NCI-H524 treated with DMSO at 0.1 percent for 48 hours (cell line): ENCODE measurements at places on chromosomes 4 and X.

- DNase-seq, result no peak
Observed at GRCh38 chr4:108213308-108213707, 44.6 kb upstream of the LEF1 start.

DNA sequence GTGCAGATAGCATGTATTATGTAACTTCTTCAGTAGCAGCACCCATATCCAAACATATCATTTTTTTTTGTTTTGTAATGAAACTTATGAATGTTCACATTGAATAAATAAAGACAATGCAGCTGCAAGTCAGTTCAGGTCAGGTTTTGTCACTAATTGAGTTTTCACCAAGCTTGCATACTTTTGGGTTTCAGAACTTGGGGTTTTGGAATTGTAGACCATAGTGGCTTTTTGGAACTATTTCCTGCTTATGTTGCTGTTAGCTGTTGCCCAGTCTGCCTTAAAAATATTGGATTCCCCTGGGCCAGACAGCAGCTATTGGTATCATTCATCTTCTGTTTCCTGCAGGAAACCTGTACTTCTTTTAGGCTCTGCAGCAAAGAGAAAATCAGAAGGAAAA, 113.4 kb upstream of the LIMCH1 start:
- DNase-seq, result no peak

- no peak for DNase-seq
Observed at GRCh38 chr4:117425636-117426035, 340.3 kb upstream of the TRAM1L1 start.

DNA sequence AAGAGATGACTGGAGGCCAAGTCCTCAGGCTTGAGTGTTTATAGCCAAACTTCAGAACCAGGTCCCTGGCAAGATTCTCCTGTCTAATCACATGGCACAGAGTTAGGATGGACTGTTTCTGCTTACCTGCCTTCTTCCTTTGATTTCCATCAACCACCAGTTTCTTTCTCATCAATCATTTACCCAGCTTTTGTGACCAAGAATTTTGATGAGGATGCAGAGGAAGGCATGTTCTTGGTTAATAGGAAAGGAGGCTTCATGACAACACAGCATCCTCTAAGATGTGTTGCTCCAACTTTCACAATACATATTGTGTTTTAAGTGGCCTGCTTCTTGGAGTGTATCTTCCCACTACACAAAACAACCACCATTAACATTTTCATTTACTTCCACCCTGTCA, 65.3 kb downstream of the NFKB1 start:
- no peak for DNase-seq

GRCh38 chr4:3335982-3336381, 43.2 kb downstream of the RGS12 start:
- DNase-seq, result no peak

DNA sequence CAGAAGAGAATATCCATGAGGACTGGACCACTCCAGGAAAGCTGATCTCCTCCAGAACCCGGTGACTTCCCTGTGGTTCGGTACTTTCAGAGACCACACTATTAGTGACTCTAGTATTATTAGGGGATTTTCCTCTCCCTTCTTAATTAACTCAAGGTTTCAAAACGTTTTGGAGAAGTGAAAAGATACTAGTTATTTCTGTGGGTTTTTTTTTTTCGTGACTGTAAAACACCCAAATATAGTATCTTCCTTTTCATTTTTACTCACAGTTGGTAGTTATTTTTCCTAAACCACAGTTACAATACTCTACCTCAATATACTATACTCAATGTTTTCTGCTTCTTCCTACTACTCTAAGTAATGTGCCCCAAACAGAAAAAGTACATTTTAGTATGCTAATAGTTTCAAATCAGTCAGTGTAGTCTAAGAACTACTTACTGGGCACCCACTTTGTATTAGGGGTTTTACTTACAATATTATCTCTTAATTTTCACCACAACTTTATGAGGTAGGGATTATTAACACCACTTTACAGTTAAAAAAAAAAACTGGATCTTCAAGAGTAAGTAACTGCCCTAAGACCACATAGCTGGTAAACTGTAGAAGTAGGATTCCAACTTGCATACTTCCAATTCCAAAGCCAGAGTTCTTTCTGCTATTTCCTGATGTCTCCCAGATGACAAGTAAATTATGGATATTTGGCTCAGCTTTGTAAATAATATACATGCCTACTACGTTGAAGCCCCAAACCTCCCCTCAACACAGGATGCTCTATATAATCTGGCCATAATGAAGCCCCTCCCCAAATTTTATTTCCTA, 45.0 kb downstream of the SLC9A7 start:
- no peak for DNase-seq

DNA sequence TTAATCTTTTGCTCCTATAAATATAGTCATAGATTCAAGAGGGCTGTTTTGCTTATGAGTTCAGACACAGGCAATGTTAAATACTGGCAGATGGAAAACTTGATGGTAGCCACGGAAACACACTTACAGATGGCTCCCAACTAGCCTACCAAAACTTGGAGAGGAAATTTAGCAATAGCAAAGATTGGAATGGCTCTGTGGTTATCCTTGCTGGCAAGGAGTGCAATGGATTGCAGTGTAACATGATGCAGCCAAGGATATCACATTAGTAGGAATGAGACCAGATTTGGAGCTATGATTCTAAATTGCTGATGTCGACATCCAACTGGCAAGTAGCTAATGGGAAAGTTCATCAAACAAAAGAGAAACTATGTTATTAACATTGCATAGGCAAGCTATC, 791.0 kb upstream of the DIAPH2 start:
- DNase-seq, result no peak

GRCh38 chr4:7766086-7766485, 173.6 kb downstream of the AFAP1 start:
- DNase-seq, result no peak

DNA sequence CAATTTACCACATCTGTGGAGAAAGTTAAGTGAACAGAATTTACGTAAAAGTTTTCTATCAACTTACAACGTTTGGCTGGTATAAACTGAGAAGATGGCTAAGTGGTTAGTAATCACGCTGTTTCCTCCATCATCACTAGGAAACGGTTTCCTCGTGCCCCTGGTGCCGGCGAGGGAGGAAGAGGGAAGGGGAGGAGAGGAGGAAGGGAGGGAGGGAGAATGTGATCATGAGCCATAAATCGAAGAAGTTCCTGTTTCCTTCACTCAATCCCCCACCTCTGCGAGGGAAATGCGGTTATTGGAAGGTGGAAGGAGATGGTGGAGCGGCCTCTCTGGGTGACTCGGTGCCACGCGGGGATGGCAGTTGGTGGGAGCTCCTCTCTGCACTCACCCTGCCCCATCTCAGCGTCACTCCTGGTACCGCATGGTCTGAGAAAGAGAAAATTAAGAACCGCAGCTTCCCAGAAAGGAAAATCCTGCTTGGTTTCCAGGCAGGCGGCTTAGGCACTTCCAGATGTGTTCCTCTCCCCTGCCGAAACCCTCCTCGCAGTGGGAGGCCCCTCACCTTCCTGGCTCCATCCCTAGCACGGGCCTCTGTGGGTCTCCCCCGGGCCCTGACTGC, 216.8 kb downstream of the AFAP1 start:
- DNase-seq, result no peak

- no peak for DNase-seq
Observed at GRCh38 chr4:80268081-80268823, 1.8 kb downstream of the FGF5 start.

DNA sequence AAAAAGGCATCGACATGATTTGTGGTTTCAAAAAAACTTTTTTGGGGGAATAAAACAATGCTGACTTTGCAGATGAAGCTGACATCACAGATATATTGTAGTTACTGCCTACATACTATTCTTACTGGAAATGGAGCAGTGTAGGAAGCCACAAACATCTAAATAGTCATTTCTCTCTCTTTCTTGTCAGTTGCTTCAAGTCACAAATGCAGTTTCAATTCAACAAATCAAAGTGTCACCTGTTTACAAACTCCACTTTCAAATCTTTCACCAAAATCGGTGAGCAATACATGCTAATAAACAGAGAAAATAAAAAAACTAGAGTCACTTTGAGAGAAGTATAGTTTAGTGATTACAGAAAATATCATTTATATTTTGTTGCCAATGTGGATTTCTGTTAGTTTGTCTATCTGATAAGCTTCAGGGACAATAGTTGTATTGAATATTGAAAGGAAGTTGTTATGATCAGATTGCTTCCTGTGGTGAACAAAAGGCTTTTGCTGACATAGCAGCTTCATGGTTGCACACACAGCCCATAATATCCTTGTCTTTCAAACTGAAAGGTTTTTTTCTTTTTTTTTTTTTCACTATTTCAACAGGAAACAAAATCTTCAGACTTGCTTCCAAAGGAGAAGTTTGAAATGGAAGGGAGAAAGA, 49.7 kb upstream of the PTPN13 start:
- no peak for DNase-seq

GRCh38 chr4:182738283-182739047, 178.7 kb downstream of the DCTD start:
- no peak for DNase-seq

- no peak for DNase-seq
Observed at GRCh38 chr4:3437582-3437936, 4.2 kb upstream of the HGFAC start.

GRCh38 chr4:14659286-14659685, 343.0 kb upstream of the CPEB2 start:
- DNase-seq, result no peak

- no peak for DNase-seq
Observed at GRCh38 chrX:70042399-70043371, 7.1 kb downstream of the AWAT2 start.

GRCh38 chrX:47182106-47182700, 11.4 kb upstream of the UBA1 start:
- no peak for DNase-seq

DNA sequence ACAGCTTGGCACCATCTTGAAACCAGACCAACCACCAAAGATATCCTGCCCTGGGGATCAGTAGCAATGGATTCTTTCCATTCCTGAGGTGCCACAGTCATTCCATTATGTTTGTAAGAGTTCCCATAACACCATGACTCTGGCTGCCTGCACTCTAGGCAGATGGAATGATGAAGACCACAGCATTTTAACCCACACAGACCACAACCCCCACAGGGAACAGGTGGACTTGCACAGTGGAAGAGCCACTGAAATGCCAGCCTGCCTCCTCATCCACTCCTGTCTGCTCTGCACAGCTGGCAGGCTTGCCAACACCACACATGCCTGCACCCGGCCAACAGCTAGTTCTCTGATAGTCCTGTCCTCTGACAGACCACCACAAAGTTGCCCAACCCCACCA, 2362.2 kb upstream of the AGA start:
- DNase-seq, result no peak

DNA sequence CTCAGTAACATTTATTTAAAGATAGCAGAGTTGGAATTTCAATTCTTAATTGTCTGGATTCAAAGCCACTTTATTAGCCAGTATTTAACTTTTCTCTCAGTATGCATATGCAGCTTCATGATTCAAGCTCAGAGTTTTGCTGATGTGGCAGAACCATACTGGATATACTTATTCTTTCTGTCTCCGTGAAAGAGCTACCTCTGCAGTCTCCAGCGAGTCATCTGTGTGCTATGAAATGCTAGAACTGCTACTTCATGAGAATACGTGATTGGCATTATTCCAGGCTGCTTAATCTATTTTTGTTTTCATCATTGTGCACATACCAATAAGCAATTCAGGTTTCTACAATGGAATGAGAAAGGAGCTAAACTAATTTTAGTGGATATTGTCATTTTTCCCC, 743.7 kb downstream of the C4orf33 start:
- DNase-seq, result no peak

- no peak for DNase-seq
Observed at GRCh38 chr4:105858466-105859040, 36.7 kb upstream of the NPNT start.

DNA sequence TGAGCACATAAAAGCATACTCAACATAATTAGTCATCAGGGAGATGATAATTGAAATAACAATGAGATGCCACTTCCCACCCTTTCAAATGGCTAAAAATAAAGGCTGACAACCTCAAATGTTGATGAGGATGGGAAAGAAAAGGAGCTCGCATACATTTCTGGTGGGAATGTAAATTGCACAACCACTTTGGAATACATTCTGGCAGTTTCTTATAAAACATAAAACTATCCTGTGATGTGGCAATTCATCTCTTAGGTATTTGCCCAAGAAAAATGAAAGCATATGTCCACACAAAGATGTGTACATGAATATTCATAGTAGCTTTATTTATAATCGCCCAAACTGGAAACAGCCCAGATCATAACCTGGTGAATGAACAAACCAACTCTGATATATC, 687 bp upstream of the ZNF275 start:
- no peak for DNase-seq

DNA sequence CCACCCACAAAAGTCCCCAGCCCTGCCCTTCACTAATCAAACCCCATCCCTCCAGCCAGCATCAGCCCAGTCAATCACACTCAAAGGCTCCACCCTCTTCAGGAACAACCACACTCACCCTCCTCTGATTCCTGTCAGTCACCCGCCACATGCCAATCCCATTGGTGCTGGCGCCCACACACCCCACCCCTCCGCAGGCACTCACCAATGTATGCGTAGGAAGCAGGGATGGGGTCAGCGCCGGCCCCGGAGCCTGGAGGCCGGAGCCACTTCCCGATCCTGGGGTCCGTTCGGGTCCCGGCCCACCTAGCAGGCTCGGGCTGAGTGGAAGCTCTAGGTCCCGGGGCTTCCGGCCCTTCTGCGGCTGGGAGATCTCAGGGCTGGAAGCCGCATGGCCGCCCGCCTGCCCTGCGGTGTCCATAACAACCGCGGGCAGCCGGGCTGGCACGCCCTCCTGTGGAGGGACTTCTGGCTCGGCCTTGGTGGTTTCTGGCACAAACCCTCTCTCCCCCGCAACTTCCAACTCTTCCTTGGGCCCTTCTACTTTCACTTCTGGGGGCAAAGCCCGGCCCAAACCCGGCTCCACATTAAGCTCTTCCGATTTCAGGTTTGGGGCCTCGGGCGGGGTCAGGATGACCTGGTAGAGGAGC, 7.9 kb upstream of the CFP start:
- no peak for DNase-seq

- no peak for DNase-seq
Observed at GRCh38 chrX:37468124-37468739, 103.2 kb upstream of the LANCL3 start.

- no peak for DNase-seq
Observed at GRCh38 chr4:25632135-25632534, 23.5 kb upstream of the SLC34A2 start.

DNA sequence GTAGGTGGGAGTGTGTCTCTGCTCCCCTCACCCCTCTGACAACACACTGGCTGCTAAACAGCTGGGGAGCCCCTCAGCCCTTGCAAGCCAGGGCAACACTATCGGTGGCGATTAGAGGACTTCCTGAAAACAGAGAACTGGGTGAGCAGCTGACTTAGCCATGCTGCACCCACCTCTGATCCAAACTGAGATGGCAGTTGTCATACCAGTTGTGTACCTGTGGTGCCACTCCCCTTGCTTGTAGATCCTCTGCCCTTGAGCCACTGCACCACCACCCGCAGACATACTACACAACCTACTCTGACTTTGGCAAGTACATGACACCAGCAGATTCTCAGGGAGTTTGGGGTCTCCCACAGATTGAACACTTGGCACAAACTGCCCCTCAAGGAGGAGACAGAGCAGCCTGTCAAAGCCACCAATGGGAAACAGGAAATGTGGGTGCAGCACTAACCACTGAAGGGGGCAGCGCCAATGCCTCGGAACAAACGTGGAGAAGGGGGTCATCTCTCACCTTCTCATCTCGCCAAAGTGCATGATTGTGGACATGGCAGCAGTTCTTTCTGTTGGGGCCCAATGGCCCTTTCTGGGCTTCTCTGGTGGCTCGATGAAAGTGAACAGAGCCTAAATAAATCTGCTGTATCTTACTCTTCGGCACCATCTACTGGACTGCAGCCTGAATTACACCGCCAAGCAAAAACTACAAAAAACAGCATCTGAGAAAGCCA, 119.8 kb downstream of the NEK1 start:
- no peak for DNase-seq
